ENCODE measurements at places on chromosomes 13 and 19.

GRCh38 chr13:103203735-103204330, 137.6 kb upstream of the SLC10A2 start:
- DNase-seq: no peak

DNA sequence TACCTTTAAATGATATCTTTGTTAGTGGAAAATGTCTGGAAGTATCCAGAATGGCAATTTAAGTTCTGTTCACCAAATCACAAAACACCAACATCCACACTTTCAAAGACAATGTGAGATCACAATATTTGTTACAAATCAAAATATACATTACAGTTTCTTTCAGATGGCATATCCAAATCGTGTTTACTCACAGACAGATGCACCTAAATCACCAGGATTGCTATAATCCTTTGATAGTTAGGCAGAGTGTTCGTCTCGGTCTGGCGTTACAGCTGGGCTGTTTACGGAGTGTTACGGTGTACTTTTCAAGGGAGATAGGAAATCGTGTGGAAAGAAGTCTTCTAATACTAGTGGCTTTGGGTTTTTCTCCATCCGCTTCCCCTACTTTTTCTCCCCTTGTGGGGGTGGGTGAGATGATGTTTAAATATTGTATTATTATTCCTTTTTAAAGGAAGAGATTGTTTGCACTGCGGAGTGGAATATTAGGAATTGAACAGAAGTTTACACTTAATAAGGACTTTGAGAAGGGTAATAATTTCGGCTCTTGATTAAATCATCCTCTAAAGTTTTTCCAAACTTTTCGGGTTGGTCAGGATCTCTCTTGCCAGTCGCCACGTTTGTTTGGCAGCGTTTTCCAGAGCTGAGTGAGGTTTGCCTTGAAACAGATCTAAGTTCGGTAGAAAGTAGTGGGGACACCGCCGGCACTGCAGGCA, 1.8 kb downstream of the MAB21L1 start:
- DNase-seq: no peak

GRCh38 chr13:32278426-32278825, 36.7 kb downstream of the ZAR1L start:
- no peak for DNase-seq

- no peak for DNase-seq
Observed at GRCh38 chr19:34982275-34982674, 17.8 kb upstream of the GRAMD1A start.

DNA sequence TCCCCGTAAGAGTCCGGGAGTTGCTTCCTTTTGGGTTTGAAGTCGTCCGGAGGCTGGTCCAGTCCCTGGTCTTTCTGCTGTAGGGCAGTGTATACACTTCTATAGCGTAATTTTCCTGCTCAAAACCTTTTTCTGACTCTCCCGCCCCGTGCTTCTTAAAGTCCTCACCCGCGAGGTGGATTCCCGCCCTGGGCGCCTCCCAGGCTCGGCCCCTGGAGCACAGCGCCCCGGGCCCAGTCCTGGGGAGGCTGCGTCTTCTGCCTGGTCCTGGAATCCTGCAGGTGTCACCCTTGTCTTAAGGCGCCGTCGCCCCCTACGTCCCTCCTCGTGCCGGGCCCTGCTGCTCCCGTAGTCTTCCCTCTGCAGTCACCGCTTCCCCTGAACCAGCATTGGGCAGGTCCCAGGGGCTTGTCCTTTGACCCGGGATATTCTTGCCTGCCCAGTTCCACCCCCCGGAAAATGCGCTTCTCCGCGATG, 34.4 kb upstream of the ZNF808 start:
- DNase-seq: no peak

GRCh38 chr19:13689085-13689484, 75.2 kb upstream of the MRI1 start:
- no peak for DNase-seq

GRCh38 chr13:113816946-113817859, 46.7 kb downstream of the GAS6 start:
- peak; percentile 74 for DNase-seq

GRCh38 chr19:37845932-37846331, 60.5 kb downstream of the WDR87 start:
- no peak for DNase-seq

DNA sequence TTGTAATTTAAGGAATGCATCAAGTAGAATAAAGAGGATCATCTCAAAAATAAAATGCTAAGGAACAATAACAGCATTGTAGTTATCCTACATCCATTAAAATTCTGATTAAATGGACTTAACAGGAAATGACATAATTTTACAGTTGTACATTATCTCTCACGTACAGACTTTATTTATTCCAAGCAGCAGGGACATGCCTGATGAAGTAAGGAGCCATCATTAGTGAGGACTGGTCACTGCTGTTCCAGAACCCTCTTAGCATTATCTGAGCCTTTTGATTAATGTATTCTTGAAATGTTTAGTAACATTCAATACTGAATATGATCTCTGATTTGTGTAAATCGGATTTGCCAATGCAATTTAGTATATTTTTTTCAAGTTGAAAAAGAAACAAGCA, 516.1 kb downstream of the DACH1 start:
- DNase-seq: no peak

DNA sequence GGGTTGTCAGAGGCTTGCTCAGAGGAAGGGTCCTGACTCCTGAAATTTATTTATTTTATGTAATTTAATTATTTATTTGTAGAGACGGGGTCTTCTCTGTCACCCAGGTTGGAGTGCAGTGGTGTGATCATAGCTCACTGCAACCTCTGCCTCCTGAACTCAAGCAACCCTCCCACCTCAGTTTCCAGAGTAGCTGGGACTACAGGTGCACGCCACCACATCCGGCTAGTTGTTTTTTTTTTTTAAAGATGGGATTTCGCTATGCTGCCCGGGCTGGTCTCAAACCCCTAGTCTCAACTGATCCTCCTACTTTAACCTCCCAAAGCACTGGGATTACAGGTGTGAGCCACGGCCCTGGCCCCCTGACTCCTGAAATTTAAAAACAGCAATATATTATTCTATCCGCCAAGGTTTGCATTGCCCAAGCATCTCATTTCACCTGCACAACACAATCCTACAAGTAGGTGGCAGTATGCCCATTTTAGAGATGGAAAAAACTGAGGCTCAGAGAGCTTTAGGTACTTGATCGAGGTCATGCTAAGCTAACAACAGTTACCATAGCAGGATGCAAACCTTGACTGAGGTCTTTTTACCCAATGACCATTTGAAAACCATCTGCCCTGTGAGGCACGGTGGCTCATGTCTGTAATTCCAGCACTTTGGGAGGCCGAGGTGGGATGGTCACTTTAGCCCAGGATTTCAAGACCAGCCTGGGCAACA, 18.1 kb downstream of the ARHGEF18 start:
- DNase-seq: no peak

DNA sequence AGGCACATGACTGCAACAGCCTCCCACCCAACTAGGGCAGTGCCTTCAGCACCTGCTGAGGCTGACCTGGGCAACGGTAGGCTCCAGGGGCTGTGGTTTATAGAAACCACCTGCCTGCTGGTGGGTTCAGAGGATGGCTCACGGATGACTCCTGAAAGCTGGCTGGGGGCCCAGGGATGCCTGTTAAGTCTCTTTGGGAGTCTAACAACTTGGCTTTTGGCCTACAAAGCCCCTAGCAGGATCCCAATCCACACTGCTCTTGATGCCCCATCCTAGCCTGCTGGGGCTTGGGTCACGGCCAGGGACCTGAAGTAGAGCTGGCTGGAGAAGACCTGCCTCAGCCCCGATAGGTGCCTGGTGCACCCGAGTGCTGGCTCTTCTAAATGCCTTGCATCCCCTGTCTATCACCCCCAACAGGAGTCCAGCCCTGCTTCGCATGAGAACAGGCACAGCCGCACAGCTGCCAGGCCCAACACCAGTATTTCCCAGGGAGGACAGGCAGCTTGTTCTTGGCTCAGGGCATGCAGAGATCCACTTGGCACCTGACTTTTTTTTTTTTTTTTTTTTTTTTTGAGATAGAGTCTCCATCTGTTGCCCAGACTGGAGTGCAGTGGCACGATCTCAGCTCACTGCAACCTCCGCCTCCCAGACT, 9.1 kb upstream of the EPHX3 start:
- DNase-seq: no peak

DNA sequence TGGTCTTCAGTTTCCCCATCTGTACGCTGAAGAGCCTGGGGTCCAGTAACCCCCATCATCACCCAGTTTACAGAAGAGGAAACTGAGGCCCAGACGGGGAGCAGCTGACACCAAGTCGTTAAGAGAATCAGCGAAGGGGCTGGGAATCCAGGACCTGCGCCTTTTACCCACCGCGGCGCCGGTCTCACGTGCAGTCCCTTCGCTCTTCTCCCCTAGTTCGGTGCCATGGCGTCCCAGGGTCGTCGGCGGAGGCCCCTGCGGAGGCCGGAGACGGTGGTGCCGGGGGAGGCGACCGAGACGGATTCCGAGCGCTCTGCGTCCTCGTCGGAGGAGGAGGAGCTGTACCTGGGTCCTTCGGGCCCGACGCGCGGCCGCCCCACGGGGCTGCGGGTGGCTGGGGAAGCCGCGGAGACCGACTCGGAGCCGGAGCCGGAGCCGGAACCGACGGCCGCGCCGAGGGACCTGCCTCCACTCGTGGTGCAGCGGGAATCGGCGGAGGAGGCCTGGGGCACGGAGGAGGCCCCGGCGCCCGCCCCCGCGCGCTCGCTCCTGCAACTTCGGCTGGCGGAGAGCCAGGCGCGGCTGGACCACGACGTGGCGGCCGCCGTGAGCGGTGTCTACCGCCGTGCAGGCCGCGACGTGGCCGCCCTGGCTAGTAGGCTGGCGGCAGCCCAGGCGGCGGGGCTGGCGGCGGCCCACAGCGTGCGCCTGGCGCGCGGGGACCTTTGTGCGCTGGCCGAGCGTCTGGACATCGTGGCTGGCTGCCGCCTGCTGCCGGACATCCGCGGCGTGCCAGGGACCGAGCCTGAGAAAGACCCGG, 698 bp downstream of the BLOC1S3 start:
- DNase-seq: peak; percentile 17

- no peak for DNase-seq
Observed at GRCh38 chr19:29887442-29887855, 54.6 kb upstream of the URI1 start.

GRCh38 chr13:38941353-38941945, 49.2 kb downstream of the STOML3 start:
- DNase-seq: no peak

DNA sequence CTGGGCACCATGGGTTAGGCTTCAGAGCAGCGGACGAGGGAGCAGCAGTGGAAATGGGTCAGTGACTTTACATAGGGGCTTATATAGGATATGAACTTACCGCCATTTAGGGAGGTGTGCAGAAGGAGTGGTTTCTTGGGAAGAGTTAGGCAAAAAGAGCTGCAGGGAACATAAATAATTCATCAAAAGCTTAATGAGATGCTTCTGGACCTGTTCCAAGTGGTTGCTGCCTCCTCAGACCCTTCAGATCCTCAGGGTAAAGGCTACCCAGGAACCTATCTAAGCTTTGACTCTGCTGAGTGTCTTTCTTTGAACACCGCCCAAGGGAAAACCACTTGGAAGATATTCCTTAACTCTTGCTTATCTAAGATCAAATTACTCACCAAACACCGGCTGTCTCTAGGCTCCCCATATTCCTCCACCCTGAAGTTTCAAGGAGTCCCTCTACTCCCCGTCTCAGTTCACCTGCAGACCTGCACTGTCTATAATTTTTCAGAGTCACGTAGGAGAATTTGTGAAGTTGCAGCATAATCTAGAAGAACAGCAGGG, at the start of gene IGFL4:
TSS of gene IGFL4 (minus strand) at position 51 of the 549 bp plus-strand sequence. CDS start at position 11, 40 bp downstream.
- DNase-seq: no peak

DNA sequence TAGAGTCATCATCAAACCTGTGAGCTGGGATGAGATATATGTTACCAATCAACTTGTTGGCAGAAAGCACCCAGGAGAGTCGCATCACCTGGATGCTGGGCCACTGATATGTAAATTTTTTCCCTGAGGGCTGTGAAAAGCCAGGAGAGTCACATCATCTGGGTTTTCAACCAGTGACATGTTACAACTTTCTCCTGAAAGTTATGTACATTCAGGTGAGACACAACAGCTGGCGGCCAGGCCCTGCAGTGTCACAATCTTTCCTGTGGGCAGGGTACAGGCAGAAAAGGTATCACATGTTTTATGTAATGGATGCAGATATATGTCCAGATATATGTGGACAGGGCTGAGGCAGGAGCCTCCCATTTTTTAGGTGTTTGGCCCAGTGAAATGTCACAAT, 13.2 kb upstream of the ZNF724 start:
- DNase-seq: no peak

DNA sequence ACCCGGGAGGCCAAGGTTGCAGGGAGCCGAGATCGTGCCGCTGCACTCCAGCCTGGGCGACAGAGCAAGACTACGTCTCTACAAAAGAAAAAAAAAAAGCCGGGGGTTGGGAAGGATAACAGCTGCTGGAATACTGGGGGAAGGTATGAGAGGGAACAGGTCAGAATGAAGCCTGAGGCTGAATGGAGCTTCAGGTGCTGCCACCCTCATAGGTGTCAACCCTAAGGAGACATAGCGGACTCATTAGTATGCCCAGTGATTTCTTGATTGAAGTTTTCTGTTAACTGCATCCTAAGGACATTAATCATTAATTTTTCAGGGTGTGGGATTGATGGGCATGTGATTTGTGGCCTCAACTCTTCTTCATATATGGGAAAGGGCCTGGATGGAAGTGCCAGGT, 6.0 kb downstream of the SMARCA4 start:
- no peak for DNase-seq

DNA sequence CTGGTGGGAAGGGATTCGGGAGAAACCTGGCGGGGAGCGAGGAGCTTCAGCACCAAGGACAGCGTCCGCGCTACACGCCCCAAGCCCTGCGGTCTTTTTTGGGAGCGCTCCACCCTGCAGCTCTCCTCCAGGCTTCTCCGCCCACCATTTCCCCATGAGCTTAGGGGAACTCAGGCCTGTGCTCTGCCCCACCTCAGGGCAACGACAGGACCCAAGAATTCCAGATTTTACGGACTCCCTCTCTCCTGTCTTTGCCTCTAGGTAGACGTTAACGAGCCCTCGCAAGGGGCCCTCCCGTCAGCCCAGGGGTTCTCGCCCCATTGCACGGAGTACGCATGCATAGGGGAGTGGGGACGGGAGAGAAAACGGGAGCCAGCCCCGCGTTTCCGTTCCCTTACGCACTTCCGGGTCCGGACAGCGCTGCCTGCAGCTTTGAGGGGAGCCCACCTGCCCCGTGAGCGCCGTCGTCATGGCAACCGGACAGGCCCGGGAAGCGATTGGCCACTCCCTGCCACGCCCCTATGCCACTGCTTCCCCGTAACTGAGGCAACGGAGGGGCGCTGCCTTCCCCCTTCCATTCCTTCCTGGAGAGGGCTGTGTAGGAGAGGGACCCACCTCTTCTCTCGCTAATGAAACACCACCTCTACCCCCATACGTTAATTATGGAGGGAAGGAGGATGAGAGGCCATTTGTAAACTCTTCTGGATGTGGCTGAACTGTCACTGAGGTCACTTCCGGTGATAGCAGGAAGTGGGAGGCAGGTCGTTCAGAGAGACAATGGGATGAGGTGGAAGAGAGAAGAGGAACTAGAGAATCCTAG, 20.8 kb downstream of the NOVA2 start:
- no peak for DNase-seq

- DNase-seq: no peak
Observed at GRCh38 chr19:5489551-5489950, 34.3 kb downstream of the ZNRF4 start.

- DNase-seq: no peak
Observed at GRCh38 chr13:93004919-93005318, 221.7 kb upstream of the GPC6 start.

- no peak for DNase-seq
Observed at GRCh38 chr19:19268453-19269385, 4.4 kb downstream of the TM6SF2 start.

All from stimulated activated CD4-positive, alpha-beta T cell treated with anti-CD3 and anti-CD28 coated beads, TNF-alpha, amount 100 ng/mL, for 1 hour (primary cell).